ENCODE measurements at places on chromosomes 2 and 18.

DNA sequence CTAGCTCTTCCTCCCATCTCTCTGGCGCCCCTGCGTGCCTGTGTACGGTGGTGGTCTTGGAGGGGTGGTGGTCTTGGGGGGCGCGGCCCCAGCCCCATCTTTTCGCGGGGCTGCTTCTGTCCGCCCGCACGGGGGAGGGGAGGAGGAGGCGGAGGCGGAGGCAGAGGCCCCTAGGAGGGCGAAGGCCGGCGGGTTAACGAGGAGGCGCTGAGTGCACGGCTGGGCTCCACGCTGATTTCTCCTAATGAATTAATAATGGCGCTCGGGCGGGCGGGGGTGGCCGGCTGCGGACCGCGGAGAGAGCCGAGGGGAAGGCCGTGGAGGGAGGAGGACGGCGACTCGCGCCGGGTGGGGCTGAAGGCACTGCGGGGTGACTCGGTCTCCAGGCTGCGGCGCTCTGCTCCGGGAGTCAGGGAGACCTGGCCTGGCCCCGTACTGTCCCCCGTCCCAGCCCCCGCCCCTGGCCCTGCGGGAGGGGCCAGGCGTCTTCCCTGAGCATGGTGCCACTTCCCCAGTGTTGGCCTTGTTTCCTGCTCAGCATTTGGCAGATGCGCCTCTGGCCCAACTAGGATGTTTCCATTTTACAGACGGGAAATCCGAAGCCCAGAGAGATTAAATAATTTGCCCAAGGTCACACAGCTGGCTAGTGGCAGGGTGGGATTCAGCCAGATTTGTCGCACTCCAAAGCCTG lies 6.0 kb downstream of the GAREM2 start:
- DNase-seq, result no peak

- DNase-seq, result peak; percentile 12
Observed at GRCh38 chr2:175167076-175167791, 769 bp downstream of the ATF2 start.

DNA sequence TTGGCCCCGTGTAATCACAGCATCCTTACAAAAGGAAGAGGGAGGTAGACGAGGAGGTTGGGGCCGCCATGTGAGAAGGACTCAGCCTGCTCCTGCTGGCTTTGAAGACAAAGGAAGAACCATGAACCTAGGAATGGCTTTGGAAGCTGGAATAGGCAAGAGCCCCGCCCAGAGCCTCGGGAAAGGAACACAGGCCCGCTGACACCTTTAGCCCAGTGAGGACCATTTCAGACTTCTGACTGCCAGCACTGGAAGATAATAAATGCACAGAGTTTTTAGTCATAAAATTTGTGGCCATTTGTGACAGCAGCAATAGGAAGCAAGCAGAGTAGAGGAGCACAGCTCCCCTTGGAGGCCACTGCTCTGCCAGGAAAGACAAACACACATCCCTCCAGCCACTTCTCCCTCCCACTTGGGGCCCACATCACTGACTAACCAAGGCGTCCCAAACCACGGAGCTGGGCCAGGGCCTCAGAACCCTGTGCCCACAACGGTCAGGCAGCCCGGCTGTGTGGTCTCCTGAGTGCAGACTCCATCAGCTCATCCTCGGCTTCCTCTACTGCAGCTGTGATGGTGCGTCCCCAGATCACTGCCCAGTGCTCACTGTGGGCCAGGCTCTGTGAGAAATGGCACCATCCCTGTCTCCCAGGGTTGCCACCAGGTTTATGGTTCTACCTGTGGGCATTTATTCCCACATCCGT lies 39.7 kb downstream of the TFCP2L1 start:
- no peak for DNase-seq

DNA sequence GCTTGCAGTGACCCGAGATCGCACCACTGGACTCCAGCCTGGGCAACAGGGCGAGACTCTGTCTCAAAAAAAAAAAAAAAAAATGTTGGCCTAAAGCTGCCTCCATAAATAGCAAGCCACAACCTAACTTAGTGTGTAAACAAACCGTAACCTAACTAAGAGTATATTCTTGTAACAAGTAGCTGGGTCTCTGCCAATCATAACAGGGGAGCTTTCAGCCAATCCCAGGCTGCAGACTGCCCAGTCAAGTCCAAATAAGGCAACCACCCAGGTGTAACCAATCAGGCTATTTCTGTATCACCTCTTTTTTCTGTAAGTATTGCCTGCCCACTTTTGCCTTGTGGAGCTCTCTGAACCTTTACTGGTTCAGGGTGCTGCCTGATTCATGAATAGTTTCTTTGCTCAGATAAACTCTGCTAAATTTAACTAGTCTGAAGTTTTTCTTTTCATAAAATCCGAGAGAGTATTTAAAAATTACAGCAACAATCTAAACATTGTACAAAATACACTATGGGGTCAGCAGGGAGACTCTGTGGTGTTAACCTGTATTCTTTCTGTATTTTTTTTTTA lies 4.5 kb downstream of the PSTPIP2 start:
- DNase-seq, result no peak

DNA sequence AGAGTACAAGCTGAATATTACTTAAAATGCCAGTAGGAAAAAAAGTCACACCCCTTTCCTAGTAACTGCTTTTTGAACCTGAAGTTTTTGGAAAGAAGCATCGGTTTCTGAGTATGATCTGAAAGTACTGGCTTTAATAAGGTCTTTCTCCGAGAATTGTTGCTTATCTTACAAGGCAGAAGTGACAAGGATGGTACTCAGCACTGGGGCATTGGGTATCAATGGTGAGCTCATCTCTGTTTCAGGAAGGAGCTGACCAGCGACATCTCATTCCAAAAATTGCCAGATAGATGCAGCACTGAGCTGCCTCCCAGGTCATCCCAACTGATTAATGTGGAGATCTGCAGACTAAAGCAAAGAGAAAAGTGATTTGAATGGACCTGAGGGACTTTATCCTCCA lies 85.4 kb downstream of the FMNL2 start:
- DNase-seq, result no peak

DNA sequence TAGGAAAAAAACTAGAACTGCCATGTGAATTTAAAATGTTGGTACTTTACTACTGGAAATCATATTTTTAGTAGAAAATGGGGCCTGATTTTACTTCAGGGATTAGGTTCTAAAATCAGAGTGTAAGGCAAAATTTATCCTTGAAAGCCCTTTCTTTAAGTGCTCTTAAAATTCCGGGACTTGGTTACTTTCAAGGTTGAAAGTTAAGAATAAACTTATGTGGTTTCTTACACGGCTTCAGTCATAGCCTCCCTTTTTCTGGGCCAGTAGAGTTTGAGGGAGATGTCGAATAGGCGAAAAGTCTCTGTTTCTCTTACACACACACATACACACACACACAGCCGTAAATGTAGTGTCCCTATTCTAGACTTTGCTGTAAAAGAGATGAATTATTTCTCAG lies 13.1 kb downstream of the KCNE4 start:
- DNase-seq, result no peak

DNA sequence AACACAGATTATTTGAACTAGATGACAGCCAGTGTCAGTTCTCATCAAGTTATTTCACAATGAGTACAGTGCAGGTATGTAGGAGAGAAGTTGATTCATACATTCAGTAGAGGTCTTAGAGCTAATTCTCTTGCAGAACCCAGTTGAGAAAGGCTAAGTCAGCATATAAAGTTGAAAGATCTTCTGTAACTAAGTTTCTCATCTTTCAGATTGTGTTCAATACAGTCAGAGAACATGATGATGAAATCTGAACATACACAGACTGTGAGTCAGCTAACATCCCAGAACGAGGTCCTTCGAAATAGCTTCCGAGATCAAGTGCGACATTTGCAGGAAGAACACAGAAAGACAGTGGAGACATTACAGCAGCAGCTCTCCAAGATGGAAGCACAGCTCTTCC lies 41.9 kb upstream of the LIMS1 start:
- DNase-seq, result no peak

DNA sequence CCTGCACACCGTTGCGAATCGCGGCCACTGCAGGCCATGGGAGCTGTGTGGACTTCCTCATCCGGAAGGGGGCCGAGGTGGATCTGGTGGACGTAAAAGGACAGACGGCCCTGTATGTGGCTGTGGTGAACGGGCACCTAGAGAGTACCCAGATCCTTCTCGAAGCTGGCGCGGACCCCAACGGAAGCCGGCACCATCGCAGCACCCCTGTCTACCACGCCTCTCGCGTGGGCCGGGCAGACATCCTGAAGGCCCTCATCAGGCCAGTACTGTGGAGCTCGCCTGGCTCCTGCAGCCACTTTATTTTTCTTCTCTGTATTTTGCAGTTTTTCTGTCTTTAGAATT lies 9.0 kb downstream of the ASB1 start:
- DNase-seq, result no peak

DNA sequence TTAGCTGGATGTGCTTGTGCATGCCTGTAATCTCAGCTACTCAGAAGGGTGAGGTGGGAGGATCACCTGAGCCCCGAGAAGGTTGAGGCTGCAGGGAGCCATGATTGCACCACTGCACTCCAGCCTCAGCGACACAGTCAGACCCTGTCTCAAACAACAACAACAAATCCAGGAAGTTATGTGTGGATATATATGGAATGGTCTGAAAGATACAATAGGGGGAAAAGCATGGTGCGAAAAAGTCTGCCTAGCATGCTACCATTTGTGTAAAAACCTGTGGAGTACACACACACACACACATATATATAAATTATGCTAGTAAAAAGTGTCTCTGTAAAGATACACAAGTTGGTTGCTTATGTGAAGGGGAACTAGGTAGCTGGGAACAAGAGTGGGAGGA lies 6.9 kb upstream of the HOXD1 start:
- no peak for DNase-seq

DNA sequence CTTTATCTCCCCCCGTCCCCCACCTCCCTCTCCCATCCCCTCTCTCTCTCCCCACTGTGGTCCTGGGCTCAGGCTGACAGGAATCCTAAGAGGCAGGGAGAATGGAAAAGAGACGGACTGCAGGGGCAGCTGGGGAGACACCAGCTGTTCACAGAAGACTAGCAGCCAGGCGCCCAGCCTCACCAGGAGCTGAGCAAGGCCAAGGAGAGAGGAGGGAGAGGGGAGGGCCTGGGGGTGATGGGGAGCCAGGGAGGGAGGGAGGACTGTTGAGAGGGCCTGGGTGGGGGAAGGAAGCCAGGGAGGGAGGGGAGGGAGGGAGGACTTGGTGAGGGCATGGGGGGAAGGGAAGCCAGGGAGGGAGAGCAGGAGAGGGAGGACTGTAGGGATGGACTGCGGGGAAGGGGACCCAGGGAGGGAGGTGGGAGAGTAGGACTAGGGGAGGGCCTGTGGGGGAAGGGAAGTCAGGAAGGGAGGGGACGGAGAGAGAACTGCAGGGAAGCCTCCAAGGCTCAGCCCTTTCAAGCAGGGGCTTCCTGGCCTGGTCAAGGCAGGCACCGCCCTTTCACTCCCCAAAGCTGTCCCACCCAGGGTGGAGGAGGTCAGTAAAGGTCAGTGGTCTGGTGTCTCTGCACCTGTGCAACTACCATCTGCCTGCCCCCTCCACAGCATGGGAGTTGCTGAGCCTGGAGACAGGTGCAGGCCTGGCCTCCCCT lies 517.7 kb upstream of the MYT1L start:
- DNase-seq, result no peak

- DNase-seq, result no peak
Observed at GRCh38 chr2:156321243-156321904, 11.1 kb downstream of the NR4A2 start.

DNA sequence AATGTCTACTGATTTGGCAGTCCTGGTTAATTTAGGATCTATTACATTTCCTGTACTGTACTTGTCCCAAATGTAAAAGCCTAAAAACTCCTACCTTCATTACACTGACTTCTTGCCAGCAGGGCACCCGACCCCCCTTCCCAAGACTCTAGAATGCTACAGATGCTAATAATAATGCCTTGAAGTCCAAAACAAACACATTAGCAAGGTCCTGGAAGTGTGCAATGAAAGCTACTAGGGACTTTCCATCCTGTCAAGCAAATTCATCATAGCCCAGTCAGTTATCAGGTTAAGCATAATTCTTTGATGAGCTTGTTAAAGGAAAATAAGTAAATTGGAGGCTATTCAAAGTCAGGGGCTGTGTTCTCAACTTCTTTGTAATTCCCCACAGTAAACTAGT lies 115.3 kb upstream of the RBBP8 start:
- DNase-seq, result no peak

DNA sequence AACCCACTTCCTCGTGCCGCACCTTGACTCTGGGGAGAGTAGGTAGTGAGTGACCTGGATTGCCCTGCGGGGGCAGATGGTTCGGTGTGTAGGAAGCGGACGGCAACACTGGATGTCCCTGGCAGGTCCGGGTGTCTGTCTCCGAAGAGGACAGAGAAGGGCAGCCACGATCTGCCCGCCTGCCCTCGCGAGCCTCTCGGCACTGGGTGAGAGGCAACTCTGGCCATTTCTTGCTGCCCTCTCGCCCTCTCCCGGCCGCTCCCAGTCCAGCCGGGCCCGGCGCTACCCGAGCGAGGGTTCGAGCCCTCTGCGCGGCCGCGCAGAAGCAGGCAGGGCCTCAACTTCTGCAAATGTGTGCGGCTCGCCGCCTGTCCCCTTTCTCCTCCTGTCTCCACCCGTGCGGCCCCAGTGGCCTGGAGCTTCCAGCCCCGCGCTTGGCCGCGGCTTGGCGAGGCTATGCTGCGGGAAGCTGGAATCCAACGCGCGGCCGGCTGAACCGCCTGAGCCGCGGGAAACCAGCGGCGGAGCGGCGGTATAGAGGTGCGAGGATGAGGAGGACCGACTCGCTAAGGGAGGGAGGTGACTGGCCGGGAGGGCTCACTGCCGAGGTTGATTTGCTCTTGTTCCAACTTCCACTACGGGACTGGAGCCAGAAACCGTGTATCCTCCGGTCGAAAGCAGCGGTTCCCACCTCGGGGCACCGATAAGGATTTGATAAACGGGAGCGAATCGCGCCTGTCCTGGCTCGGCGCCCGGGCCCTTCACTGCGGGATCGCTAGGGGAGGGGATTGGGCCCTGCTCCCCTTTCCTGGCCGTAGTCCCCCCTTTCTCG lies 1.5 kb downstream of the EPAS1 start:
- no peak for DNase-seq

DNA sequence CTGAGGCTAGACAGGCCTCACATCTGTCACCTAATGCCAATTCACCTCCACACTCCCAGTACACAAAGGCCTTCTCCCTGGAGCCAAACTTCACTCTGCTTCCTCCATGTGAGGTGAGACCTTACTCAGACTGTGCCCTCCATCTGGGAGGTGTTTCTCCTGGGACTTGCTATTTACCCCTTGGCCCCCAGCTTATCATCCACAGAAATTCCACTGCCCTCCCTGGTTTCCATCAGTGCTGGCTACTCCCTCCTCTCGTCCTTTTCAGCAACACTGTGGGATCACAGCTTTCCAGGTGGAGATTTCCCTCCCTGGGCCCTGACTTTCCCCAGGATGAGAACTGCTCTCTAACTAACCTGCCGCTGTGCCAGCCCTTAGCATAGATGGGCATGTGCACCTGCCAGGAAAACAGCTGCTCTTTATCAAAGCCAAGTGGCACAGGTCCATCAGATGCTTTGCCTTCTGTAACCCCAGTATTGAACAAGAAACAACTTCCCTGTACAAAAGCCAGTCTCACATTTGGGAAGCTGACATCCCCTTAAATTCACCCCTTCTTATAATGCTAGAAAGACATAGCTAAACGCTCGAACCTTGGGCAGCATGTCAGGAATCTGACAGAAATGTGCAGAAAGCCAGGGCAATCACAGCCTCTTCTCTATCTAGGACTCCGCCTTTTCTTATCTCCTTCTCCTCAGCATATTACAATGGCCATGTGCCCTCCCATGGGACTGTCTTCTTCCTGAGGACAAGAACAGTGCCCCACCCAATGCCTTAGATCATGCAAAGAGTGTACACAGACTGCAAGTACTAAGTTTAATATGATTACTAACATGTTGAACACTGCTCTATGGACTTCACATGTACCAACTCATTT lies 535.5 kb upstream of the ID2 start:
- DNase-seq, result no peak

- DNase-seq, result no peak
Observed at GRCh38 chr2:202763916-202764315, 107.7 kb downstream of the ICA1L start.

GRCh38 chr2:224966613-224967012 lies 75.7 kb downstream of the DOCK10 start:
- DNase-seq, result no peak

All from CD4-positive, alpha-beta T cell treated with Interleukin-4 for 4 hours (primary cell).